ENCODE measurements at places on chromosomes 13 and 19. TPM values are rescaled to one million over a fixed set of nuclear protein-coding genes. Genes with fewer than 3 reads are reported as not detected.

GRCh38 chr19:19224852-19225494, 13.2 kb downstream of the NCAN start:
- no peaks in the 10 kb centered on the region for H3K36me3 ChIP-seq
- H3K4me3 ChIP-seq, result peak overlapping the region; percentile 45
- peak; percentile 39 for DNase-seq
- H3K4me1 ChIP-seq, result no peaks in the 10 kb centered on the region
- H3K27ac ChIP-seq, result no peak overlapping the region

- 0 out of 2 replicates have a peak, but pooled peaks cover 5% of the 10 kb centered on the region for H3K36me3 ChIP-seq
- peak; percentile 82 for DNase-seq
- H3K4me1 ChIP-seq, result peaks cover 54% of the 10 kb centered on the region
- H3K27me3 ChIP-seq, result peaks cover 7% of the 10 kb centered on the region
- H3K4me3 ChIP-seq, result peak overlapping the region; percentile 89
- peak overlapping the region; percentile 90 for H3K27ac ChIP-seq
Observed at GRCh38 chr13:110916301-110917142, 1.7 kb upstream of the ANKRD10 start.

BRME1 gene
- total RNA-seq, result 0.61 TPM

GPR180 gene
- total RNA-seq, result 9.2 TPM

DNA sequence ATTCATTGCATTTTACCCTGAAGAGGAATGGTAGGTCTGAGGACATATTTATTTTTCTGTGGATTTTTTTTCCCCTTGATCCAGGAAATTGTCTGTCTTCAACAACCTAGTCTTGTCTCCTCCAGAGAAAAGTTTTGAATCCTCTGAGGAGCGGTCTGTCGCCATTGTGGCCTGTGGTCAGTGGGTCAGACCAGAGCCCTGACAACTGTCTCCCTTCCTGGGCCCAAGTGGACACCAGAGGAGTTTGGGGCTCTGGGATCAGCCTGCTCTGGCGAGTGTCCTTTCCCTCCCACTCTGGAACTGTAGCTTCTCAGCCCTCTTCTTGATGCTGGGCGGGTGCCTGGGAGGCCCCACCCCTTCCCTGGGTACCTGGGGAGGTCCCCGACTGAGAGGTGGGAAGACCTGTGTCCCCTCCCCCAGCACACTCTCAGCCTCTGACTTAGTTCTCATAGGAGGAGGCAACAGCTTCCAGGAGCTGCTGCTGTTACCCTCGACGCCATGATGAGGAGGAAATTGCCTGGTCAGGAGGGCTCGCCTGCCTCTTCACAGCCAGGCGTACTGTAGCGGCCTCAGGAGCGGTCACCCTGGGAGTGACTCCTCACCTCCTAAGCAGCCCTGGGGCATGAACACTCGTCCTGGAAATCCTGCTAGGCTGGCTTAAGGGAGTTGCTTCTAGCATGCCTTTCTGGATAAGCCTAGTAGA, 110.3 kb downstream of the GGACT start:
- H3K27ac ChIP-seq, result no peak overlapping the region
- H3K4me1 ChIP-seq, result peaks cover 11% of the 10 kb centered on the region
- H3K4me3 ChIP-seq, result no peak overlapping the region
- no peaks in the 10 kb centered on the region for H3K27me3 ChIP-seq
- no peak for DNase-seq

GRCh38 chr13:45109102-45109720, 11.1 kb upstream of the GTF2F2 start:
- DNase-seq, result no peak
- peaks cover 9% of the 10 kb centered on the region for H3K4me1 ChIP-seq
- H3K27ac ChIP-seq, result no peak overlapping the region
- peaks cover 13% of the 10 kb centered on the region for H3K27me3 ChIP-seq
- no peak overlapping the region for H3K4me3 ChIP-seq

DNA sequence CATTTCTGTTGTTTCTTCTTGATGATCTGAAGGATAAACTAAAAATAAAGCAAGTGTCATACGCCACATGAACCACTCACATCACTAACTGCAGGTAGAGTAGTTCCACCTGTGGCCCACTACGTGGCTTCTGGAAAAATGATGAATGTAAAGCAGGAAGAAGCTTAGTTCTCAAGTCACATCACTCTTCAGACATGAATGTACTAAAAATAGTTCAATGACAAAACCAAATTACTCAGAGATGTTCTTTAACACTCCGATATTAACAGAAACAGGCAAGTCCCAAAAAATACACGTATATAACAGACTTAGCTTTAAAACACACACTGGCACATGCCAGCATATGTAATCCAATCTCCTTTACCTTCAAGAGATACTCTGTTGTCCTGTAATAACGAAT, 21.6 kb downstream of the RAB20 start:
- H3K4me1 ChIP-seq, result peaks cover 23% of the 10 kb centered on the region
- peaks cover 6% of the 10 kb centered on the region for H3K36me3 ChIP-seq
- DNase-seq, result no peak
- H3K4me3 ChIP-seq, result no peak overlapping the region
- peaks cover 9% of the 10 kb centered on the region for H3K27me3 ChIP-seq

DNA sequence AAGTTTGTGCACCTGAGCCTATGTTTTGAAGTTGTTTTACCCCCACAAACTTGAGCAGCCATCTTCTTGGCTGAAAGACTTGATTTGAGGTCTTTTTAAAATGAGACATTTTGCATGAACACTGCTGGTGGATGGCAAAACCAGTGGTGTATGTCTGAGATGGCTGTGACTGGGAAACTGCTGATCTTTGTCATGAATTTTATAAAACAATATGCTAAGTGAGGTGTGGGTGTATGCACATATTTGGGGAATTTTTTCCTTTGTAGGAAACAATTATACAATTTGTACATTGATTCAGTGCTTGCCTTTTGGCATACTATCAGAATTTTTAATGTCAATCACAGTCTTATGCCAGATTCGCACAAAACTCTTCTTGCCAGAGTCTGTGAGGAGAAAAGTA, 52.5 kb downstream of the ZAR1L start:
- no peak for DNase-seq
- H3K36me3 ChIP-seq, result peaks cover under 1% of the 10 kb centered on the region
- no peak overlapping the region for H3K4me3 ChIP-seq
- peaks cover 33% of the 10 kb centered on the region for H3K4me1 ChIP-seq
- H3K27ac ChIP-seq, result no peak overlapping the region

DNA sequence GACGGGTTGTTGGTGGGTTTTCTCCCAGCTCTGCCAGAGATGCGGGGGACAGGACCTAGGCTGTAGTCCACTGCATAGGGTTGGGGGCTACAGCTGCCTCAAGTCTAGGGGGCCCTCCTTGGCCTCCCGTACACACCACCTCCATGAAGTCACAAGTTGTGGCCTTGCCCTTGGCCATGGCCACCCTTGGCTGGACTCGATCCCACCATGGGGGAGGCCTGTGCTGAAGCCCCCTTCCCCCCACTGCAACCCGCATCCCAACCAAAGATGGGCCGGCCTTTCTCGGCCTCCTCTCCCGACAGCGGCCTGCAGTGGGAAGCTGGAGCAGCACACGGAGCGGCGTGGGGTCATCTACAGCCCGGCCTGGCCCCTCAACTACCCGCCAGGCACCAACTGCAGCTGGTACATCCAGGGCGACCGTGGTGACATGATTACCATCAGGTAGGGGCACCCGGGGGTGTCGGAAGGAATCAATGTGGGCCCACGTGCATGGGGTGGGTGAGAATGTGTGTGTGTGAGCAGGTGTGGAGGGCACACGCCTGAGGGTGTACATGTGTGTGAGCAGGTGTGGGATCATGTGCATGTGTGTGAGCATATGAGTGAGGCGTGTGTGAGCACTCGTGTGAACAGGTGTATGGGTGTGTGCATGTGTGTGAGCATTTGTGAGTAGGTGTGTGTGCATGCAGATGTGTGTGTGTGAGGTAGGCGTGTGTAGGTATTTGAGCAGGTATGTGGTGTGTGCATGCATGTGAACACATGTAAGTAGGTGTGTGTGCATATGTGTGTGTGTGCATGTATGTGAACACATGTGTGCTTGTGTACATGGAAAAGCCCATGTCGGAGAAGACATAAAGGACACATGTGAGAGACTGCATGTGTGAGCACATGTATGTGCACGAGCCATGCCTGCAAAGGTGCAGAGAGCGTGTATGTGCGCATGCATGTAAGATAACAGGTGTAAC, 8.7 kb downstream of the LRP3 start:
- H3K36me3 ChIP-seq, result no peaks in the 10 kb centered on the region
- no peak overlapping the region for H3K4me3 ChIP-seq
- peaks cover 5% of the 10 kb centered on the region for H3K27me3 ChIP-seq
